ENCODE measurements at places on chromosomes 1 and 21. TPM values are rescaled to one million over a fixed set of nuclear protein-coding genes. Genes with fewer than 3 reads are reported as not detected.

DNA sequence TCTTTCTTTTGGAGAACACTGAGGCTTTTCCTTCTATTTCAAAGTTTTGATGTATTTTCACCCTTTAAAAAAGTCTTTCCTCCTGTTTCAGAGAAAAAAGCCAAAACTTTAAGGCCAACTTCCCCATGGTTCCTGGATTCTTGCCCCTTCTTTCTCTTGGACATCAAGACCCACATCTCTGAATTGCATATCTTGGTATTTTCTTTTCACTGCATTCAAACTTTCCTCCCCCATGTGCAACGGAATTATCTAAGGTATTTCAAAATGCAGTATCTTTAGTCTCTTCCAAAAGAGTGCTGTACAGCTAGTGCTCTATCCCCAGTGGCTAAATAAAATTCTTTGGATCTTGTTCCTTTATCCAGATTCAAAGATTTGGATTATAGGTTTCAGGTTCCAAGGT lies 81.1 kb upstream of the TSPAN2 start:
- H3K4me1 ChIP-seq, result no peaks in the 10 kb centered on the region
- no peak for DNase-seq
- no peak overlapping the region for H3K27ac ChIP-seq
- peaks cover 29% of the 10 kb centered on the region for H3K27me3 ChIP-seq
- H3K36me3 ChIP-seq, result no peaks in the 10 kb centered on the region
- H3K4me3 ChIP-seq, result no peak overlapping the region

- H3K27ac ChIP-seq, result no peak overlapping the region
- H3K4me3 ChIP-seq, result no peak overlapping the region
- peaks cover 3% of the 10 kb centered on the region for H3K4me1 ChIP-seq
These were observed 38.2 kb downstream of the TIAM1 start for GRCh38 chr21:31305888-31306287.

GRCh38 chr1:39711966-39712340 lies 20.7 kb upstream of the HPCAL4 start:
- DNase-seq, result no peak
- no peaks in the 10 kb centered on the region for H3K36me3 ChIP-seq
- peaks cover 28% of the 10 kb centered on the region for H3K27me3 ChIP-seq
- no peak overlapping the region for H3K4me3 ChIP-seq

The CDK11B gene
- total RNA-seq, result 32.5 TPM

GRCh38 chr1:2324553-2325366 lies 66.6 kb downstream of the MORN1 start:
- no peak for DNase-seq
- peaks cover 3% of the 10 kb centered on the region for H3K27me3 ChIP-seq
- no peaks in the 10 kb centered on the region for H3K36me3 ChIP-seq
- H3K4me1 ChIP-seq, result no peaks in the 10 kb centered on the region

DNA sequence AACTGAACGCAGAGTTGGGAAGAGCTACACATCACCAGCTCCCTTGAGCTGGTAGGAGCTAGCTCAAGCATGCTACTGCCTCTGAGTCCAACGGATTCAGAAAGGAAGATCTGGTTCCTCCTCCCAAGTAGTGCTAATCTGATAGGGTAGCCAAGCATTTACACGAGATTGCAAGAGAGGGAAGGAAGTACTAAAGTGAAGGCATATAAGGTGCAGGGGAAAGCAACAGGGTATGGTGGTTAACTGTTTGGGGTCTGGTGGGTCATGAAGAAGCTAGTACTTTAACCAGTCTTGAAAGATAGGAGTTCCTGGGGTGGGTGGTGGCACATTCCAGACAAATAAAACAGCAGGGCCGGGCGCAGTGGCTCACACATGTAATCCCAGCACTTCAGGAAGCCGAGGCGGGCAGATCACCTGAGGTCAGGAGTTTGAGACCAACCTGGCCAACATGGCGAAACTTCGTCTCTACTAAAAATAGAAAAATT lies 20.2 kb upstream of the ZNF436 start:
- DNase-seq, result no peak
- H3K27ac ChIP-seq, result no peak overlapping the region
- no peaks in the 10 kb centered on the region for H3K36me3 ChIP-seq
- H3K4me1 ChIP-seq, result peaks cover 5% of the 10 kb centered on the region
- H3K4me3 ChIP-seq, result no peak overlapping the region
- no peaks in the 10 kb centered on the region for H3K27me3 ChIP-seq

The CCDC190 gene
- not detected for total RNA-seq

GRCh38 chr1:37162059-37162458 lies 127.7 kb upstream of the GRIK3 start:
- H3K27me3 ChIP-seq, result peaks cover 3% of the 10 kb centered on the region
- H3K4me3 ChIP-seq, result no peak overlapping the region
- H3K27ac ChIP-seq, result no peak overlapping the region
- no peaks in the 10 kb centered on the region for H3K4me1 ChIP-seq
- no peaks in the 10 kb centered on the region for H3K36me3 ChIP-seq

- H3K4me1 ChIP-seq, result no peaks in the 10 kb centered on the region
- no peak overlapping the region for H3K27ac ChIP-seq
- no peak overlapping the region for H3K4me3 ChIP-seq
- DNase-seq, result no peak
- H3K27me3 ChIP-seq, result peaks cover 2% of the 10 kb centered on the region
These were observed 67.7 kb downstream of the MATN1 start for GRCh38 chr1:30655672-30656071.

GRCh38 chr1:198238121-198238520 lies 81.3 kb downstream of the NEK7 start:
- peaks cover 27% of the 10 kb centered on the region for H3K4me1 ChIP-seq
- no peaks in the 10 kb centered on the region for H3K27me3 ChIP-seq
- no peak overlapping the region for H3K27ac ChIP-seq
- DNase-seq, result no peak

DNA sequence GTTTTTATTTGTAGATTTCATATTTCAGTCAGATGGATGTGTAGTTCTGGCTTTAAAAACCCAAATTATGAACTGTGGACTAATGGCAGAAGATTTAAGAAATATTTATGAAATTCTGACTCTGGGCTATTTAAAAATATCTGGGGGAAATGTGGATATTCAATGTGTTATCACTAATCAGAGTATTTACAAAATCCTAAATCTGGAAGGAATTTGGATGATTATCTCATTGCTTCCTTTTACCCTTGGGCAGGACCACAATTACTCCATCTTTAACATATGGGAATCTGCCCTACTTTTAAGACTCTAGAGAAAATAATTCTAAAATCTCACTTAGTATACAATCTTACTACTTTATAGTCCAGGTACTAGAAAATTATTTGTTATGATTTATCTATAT lies 203.2 kb downstream of the PDE4B start:
- no peak overlapping the region for H3K4me3 ChIP-seq
- H3K27ac ChIP-seq, result no peak overlapping the region
- peaks cover 33% of the 10 kb centered on the region for H3K27me3 ChIP-seq
- H3K36me3 ChIP-seq, result no peaks in the 10 kb centered on the region
- H3K4me1 ChIP-seq, result no peaks in the 10 kb centered on the region

DNA sequence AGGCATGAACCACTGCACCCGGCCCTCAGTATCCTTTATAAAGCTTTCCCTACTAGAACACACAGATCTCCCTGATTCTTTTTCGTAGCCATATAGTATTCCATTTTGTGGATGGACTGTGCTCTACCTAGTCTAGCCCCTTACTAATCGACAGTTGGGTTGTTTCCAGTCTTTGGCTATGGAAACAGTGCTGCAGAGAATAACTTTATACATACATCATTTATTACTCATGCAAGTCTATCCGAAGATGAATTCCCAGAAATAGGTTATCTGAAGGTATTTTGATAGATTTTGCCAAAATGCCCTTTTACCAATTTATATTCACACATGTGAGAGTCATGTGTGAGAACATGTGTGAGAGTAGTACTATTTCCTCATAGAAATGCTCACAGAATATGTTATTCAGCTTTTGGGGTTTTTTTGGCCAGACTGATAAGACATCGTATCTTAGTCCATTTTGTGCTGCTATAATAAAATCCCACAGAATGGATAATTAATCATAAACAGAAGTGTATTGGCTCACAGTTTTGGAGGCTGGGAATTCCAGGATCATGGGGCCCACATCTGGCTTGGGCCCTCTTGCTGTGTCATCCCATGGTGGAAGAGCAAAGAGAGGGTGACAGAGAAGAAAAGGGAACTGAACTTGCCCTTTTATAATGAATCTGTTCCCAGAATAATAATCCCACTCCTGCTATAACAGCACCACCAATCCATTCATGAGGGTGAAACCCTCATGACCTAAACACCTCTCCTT lies 17.3 kb upstream of the FGR start:
- DNase-seq, result no peak
- H3K36me3 ChIP-seq, result no peaks in the 10 kb centered on the region
- H3K27me3 ChIP-seq, result no peaks in the 10 kb centered on the region
- H3K4me1 ChIP-seq, result peaks cover 11% of the 10 kb centered on the region
- H3K4me3 ChIP-seq, result no peak overlapping the region

DNA sequence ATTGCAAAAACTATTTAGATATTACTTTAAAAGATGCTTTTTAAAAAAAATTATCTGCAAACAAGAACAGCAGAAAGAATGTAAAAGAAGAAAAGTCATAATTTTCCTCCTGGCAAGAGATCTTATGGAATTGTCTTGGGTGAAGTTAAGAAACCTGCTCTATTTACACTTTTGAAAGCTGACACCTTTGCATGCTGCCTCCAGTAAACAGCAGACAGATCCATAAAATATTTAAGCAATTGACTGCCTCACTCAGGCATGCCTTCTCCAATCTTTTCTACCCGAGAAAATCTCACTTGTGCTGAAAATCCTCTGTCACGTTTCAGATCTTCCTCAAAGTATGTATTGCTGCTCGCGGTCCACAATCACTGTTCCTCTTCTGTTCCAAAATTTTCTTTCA lies 107.9 kb upstream of the ZP4 start:
- H3K4me3 ChIP-seq, result no peak overlapping the region
- no peak for DNase-seq
- H3K27me3 ChIP-seq, result no peaks in the 10 kb centered on the region
- no peaks in the 10 kb centered on the region for H3K36me3 ChIP-seq
- no peak overlapping the region for H3K27ac ChIP-seq

The PCP4L1 gene
- 0.28 TPM for total RNA-seq

GRCh38 chr1:221643404-221644144 lies 98.3 kb downstream of the DUSP10 start:
- H3K36me3 ChIP-seq, result no peaks in the 10 kb centered on the region
- H3K4me3 ChIP-seq, result no peak overlapping the region
- no peak for DNase-seq
- H3K4me1 ChIP-seq, result peaks cover 4% of the 10 kb centered on the region
- H3K27ac ChIP-seq, result no peak overlapping the region

DNA sequence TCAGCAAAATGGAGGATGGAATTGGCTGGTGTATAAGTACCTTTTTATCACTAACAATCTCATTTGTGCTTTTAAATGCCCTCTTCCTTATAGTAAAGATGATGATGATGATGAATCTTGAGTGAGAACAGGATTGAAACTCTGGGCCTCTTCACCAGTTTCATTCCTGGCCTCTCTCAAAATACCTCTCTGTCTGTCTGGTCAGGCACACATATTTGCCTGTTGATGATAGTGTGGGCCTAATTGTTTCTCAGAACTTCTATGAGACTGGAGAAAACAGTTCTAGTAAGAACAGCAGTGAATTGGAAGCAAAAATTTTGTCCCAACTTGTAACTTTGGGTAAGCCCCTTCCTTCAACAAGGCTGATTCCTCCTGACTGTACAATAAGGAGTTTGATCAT lies 94.4 kb upstream of the RGS4 start:
- H3K27me3 ChIP-seq, result no peaks in the 10 kb centered on the region
- H3K36me3 ChIP-seq, result no peaks in the 10 kb centered on the region
- H3K4me1 ChIP-seq, result no peaks in the 10 kb centered on the region

The SPRR1A gene
- not detected for total RNA-seq

GRCh38 chr1:208117826-208118225 lies 126.4 kb downstream of the PLXNA2 start:
- no peak for DNase-seq
- H3K36me3 ChIP-seq, result no peaks in the 10 kb centered on the region
- H3K27ac ChIP-seq, result no peak overlapping the region
- peaks cover 11% of the 10 kb centered on the region for H3K27me3 ChIP-seq
- H3K4me3 ChIP-seq, result no peak overlapping the region
